ENCODE measurements at places on chromosomes 4 and X.
A peak's percentile ranks its signal among the peaks of the same experiment; 100 is the strongest.

- no peaks in the 10 kb centered on the region for H3K36me3 ChIP-seq
- no peak overlapping the region for H3K27ac ChIP-seq
- no peak for DNase-seq
- H3K4me1 ChIP-seq, result no peaks in the 10 kb centered on the region
- H3K27me3 ChIP-seq, result no peaks in the 10 kb centered on the region
Measured at GRCh38 chr4:157172011-157172410, 48.5 kb upstream of the GRIA2 start.

DNA sequence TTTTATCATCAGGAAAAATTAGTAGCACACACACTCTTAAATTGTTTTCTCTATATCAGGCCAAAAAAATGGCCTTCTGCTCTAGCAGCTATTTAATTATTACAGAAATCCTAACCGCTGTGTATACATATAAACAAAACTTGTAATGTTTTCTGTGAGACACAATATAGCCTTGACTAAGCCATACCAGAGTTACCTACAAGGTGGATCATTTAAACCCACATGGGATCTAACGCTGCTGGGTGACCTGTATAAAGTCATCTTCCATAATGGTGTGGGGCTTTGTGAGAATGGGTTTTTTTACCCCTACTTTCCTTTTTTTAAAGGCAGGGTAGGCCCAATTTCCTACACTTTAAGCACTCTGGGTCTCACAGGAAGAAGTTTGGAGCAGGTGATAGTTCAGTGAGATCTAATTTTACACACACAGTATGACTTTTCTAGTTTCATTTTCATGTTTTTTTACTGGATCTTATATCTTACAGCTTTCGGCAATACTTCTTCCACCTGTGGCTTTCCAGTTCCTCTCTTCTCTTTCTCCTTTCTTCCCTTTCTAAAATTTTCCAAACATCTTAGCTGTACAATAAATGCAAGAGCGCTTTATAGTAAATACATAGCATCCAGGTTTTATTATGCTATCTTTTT lies 66.9 kb upstream of the MMAA start:
- no peak overlapping the region for H3K4me3 ChIP-seq
- H3K4me1 ChIP-seq, result no peaks in the 10 kb centered on the region
- no peak overlapping the region for H3K27ac ChIP-seq
- H3K36me3 ChIP-seq, result no peaks in the 10 kb centered on the region
- no peaks in the 10 kb centered on the region for H3K27me3 ChIP-seq

- H3K4me1 ChIP-seq, result no peaks in the 10 kb centered on the region
- H3K27ac ChIP-seq, result no peak overlapping the region
- no peaks in the 10 kb centered on the region for H3K36me3 ChIP-seq
- no peak overlapping the region for H3K4me3 ChIP-seq
- no peak for DNase-seq
- H3K27me3 ChIP-seq, result no peaks in the 10 kb centered on the region
Measured at GRCh38 chr4:173990869-173991210, 292.6 kb downstream of the FBXO8 start.

DNA sequence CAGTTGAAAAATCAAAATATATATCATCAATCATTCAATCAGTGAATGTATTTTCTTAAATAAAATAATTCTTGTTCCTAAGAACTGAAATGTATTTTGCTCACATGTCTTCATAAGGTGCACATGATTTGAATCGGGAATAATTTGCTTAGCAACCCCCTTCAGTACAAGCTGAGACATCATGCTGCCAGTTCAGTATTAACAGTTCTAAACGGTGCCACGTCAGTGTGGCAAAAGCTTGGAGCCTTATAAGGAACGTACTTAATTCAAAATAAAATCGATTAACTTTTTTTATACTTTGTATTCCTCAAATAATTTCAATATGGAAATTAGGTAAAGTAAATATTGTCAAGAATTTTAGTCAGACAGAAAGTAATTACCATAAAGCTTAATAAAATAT lies 287.9 kb downstream of the CCSER1 start:
- no peak for DNase-seq
- no peak overlapping the region for H3K4me3 ChIP-seq
- no peaks in the 10 kb centered on the region for H3K27me3 ChIP-seq
- no peaks in the 10 kb centered on the region for H3K4me1 ChIP-seq

- H3K4me3 ChIP-seq, result no peak overlapping the region
- DNase-seq, result no peak
- no peaks in the 10 kb centered on the region for H3K36me3 ChIP-seq
- H3K27ac ChIP-seq, result peak overlapping the region; percentile 66
Measured at GRCh38 chr4:10095296-10095991, 21.2 kb downstream of the WDR1 start.

DNA sequence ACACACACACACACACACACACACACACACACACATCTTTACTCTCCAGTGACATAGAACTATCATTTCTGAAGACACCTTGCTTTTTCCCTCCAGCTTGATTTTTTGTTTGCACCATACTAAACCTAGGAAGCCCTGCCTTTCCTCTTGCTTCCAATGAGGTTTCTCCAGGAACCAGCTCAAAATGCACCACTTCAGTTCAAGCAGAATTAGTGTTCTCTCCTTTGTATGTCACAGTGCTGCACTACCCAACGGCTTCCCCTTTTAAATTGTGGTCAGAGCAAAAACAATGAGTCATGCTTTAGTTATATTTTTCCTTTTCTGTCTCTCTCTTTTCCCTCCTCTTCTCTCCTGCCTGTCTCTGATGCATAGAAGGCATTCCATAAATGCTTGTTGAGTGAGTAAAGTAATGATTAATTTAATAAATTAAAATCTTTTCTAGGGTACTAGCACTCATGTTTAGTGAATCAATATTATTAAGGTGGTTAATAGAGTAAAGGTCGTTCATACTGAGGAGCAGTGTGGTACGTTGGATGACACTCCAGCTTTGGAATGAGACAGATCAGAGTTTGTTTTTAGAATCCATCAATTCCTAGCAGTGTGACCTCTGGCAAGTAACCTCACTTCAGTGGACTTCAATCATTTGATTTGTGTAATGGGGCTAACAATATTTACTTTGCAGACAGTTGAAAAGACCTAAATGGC lies 5.9 kb downstream of the RTL3 start:
- no peaks in the 10 kb centered on the region for H3K4me1 ChIP-seq
- H3K27ac ChIP-seq, result no peak overlapping the region
- no peaks in the 10 kb centered on the region for H3K27me3 ChIP-seq

GRCh38 chrX:14915596-14915995 lies 42.4 kb downstream of the MOSPD2 start:
- no peak overlapping the region for H3K27ac ChIP-seq
- H3K4me1 ChIP-seq, result no peaks in the 10 kb centered on the region
- H3K36me3 ChIP-seq, result no peaks in the 10 kb centered on the region
- H3K27me3 ChIP-seq, result no peaks in the 10 kb centered on the region
- no peak overlapping the region for H3K4me3 ChIP-seq

DNA sequence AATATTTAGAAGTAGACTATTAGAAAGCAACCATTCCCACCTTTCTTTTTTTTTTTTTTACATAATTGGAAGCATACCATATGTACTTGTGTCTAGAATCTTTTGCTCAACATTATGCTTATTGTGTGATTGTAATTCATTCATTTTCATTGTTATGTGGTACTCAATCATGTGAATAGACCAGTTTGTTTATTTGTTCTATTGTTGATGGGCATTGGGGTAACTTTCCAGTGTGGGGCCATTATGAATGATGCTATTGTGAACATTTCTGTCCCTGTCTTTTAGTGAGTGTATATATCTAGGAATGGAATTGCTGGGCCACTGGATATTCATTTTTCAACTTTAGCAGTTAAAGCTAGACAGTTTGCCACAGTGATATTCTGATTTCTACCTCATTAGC lies 62.5 kb upstream of the MCUB start:
- no peaks in the 10 kb centered on the region for H3K36me3 ChIP-seq
- DNase-seq, result no peak
- H3K27ac ChIP-seq, result no peak overlapping the region
- H3K27me3 ChIP-seq, result no peaks in the 10 kb centered on the region

DNA sequence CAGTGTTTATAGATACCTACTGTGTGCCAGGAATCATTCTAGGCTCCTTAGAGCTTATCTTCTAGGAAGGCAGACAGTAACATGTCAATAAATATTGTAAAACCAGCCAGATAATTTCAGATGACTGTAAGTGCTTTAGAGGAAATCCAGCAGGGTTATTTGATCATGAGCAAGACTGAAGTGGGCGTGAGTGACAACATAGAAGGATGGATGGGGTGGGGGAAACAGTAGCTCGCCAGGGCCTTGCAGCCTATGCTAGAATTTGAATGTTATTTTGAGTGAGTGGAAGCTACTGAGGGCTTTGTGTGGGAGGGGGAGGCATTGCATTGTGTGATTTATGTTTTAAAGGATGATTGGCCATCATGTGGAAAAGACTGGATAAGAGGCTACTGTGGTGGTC lies 6.7 kb downstream of the SRD5A3 start:
- H3K36me3 ChIP-seq, result no peaks in the 10 kb centered on the region
- H3K4me1 ChIP-seq, result no peaks in the 10 kb centered on the region
- no peak overlapping the region for H3K27ac ChIP-seq
- H3K4me3 ChIP-seq, result no peak overlapping the region

DNA sequence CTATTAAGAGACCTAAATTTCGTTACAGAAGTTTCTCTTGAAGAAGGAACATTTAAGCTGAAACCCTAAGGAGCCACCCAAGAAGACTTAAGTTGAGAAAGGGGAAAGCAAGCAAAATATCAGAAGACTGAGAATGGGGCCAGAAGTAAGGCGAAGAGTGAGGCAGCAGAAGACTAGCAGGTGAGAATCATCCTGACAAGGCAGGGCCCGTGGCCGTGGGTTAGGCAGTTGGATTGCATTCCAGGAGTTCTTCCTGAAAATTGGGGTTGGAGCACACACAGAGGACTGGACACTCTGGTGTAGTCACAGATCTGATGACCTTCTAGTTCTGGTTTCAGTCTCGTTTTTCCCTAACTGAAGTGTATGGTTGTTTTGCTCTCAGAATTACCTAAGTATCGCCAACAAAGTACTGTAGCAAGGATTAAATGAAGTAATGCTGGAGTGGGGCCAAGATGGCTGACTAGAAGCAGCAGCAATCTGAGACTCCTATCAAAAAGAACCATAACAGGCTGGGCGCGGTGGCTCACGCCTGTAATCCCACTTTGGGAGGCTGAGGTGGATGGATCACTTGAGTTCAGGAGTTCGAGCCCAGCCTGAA lies 94.4 kb upstream of the GUCY1A1 start:
- H3K4me3 ChIP-seq, result no peak overlapping the region
- no peaks in the 10 kb centered on the region for H3K27me3 ChIP-seq
- H3K4me1 ChIP-seq, result no peaks in the 10 kb centered on the region
- DNase-seq, result no peak
- H3K36me3 ChIP-seq, result no peaks in the 10 kb centered on the region

- no peak overlapping the region for H3K4me3 ChIP-seq
- H3K27me3 ChIP-seq, result no peaks in the 10 kb centered on the region
- H3K27ac ChIP-seq, result no peak overlapping the region
- H3K36me3 ChIP-seq, result no peaks in the 10 kb centered on the region
- DNase-seq, result no peak
- H3K4me1 ChIP-seq, result no peaks in the 10 kb centered on the region
Measured at GRCh38 chr4:139682741-139683151, 17.1 kb downstream of the MGST2 start.

- H3K36me3 ChIP-seq, result no peaks in the 10 kb centered on the region
- no peaks in the 10 kb centered on the region for H3K4me1 ChIP-seq
- no peaks in the 10 kb centered on the region for H3K27me3 ChIP-seq
- H3K4me3 ChIP-seq, result no peak overlapping the region
- H3K27ac ChIP-seq, result no peak overlapping the region
- no peak for DNase-seq
Measured at GRCh38 chr4:106766519-106766918, 269.6 kb downstream of the DKK2 start.

DNA sequence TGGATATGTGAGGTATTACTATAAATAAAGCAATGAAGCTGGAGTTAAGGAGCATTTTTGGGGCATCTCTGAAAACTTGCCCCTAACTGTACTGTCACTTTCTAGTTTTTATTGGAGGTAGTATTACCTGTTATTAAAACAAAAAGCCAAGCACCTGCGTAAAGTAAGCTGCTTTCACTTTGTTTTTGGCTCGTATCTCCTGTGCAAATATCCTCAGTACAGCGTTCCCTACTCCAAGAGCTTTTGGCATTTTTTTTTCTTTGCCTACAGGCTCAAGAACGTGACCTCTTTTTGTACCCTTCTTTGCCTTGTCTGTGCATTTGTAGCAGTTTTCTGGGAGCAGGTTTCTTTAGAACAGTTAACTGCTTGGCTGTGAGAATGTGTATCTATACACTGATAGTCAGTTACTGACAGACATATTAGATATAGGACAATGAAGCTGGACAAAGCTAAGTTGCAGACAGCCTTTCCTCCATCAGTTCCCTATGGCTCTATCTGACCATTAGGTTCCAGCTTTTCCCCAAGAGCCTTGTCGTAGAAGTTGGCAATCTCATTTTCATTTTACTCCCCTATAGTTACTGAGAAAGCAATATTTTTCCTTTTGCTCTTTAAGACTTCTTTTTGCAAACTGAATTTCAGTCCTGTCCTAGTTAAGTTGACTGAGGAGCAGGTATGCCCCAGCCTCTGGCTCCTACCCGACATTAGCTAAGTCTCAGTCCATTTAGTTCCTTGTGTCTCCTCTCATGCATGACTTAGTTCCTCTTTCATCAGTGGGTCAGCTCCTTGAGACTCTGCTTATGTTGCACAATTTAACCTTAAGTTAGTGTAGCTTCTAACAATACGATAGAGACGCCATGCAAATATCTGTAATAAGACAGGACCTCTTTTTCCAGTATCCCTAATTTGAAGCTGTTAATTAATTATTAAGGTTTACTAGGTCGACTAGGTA lies 71.5 kb upstream of the HPRT1 start:
- no peaks in the 10 kb centered on the region for H3K27me3 ChIP-seq
- H3K4me1 ChIP-seq, result no peaks in the 10 kb centered on the region
- no peak overlapping the region for H3K4me3 ChIP-seq
- no peak for DNase-seq

GRCh38 chrX:16028576-16028975 lies 94.8 kb upstream of the GRPR start:
- no peak for DNase-seq
- H3K4me3 ChIP-seq, result no peak overlapping the region
- H3K27me3 ChIP-seq, result peaks cover 33% of the 10 kb centered on the region

- DNase-seq, result no peak
- no peaks in the 10 kb centered on the region for H3K27me3 ChIP-seq
- no peaks in the 10 kb centered on the region for H3K36me3 ChIP-seq
- H3K27ac ChIP-seq, result no peak overlapping the region
Measured at GRCh38 chr4:109943745-109944144, 31.1 kb downstream of the EGF start.

- H3K36me3 ChIP-seq, result no peaks in the 10 kb centered on the region
- DNase-seq, result peak; percentile 62
- H3K4me3 ChIP-seq, result peak overlapping the region; percentile 98
- H3K4me1 ChIP-seq, result peaks cover 10% of the 10 kb centered on the region
Measured at GRCh38 chr4:15003401-15003890, 1.2 kb downstream of the CPEB2 start.

GRCh38 chrX:112851161-112851779 lies 10.6 kb upstream of the AMOT start:
- H3K4me3 ChIP-seq, result no peak overlapping the region
- DNase-seq, result no peak
- H3K27me3 ChIP-seq, result no peaks in the 10 kb centered on the region
- H3K27ac ChIP-seq, result no peak overlapping the region
- no peaks in the 10 kb centered on the region for H3K36me3 ChIP-seq

- no peaks in the 10 kb centered on the region for H3K27me3 ChIP-seq
- no peak overlapping the region for H3K4me3 ChIP-seq
- H3K4me1 ChIP-seq, result no peaks in the 10 kb centered on the region
Measured at GRCh38 chr4:185925910-185926360, 113.9 kb upstream of the SORBS2 start.

GRCh38 chr4:111649308-111649707 lies 495.9 kb upstream of the FAM241A start:
- H3K4me1 ChIP-seq, result no peaks in the 10 kb centered on the region
- no peaks in the 10 kb centered on the region for H3K36me3 ChIP-seq
- no peak for DNase-seq
- no peak overlapping the region for H3K4me3 ChIP-seq
- no peak overlapping the region for H3K27ac ChIP-seq
- no peaks in the 10 kb centered on the region for H3K27me3 ChIP-seq

GRCh38 chrX:112714357-112714918 lies 34.7 kb upstream of the LHFPL1 start:
- no peaks in the 10 kb centered on the region for H3K36me3 ChIP-seq
- no peak overlapping the region for H3K4me3 ChIP-seq
- H3K27ac ChIP-seq, result no peak overlapping the region

Measured in breast epithelium (tissue), 4 donors.